ENCODE measurements at places on chromosomes 7 and 10.

- no peak for DNase-seq
Observed at GRCh38 chr7:67771846-67772605, 775.4 kb downstream of the TYW1 start.

DNA sequence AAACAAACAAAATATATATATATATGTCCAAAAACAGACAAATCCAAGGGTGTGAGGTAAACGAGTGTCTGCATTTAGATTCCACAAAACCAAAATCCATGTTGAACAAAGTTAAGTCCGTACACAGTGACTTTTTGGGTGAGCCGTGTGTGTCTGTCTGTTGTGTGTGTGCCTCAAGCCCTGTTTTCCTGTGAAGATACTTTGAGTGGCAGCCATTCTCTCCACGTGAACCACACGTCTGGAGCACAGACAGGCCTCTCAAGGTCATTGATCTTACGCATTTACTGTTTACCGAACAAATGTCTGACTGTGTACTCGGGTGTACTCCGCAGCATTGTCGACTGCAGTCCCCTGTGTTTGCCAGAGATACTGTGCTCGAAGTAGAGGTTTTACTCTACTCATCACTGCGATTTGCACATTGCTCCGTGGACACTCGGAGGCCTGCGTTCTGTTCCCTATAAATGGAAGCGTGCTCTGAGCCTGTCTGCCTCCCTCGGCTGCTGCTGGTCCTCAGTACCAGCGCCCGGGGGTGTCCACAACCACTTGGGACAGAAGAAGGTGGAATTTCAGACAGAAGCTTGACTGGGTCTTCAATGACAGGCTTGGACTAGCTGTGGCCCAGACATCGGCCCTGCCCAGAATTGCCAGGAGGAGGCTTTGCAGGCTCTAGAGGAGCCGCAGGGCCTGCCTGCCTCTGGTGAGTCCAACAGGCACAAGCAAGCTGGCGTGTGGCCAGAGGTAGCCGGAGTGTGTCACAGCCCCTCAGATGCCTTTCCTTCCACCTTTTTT lies 22.1 kb downstream of the CYP17A1 start:
- DNase-seq: peak; percentile 82

DNA sequence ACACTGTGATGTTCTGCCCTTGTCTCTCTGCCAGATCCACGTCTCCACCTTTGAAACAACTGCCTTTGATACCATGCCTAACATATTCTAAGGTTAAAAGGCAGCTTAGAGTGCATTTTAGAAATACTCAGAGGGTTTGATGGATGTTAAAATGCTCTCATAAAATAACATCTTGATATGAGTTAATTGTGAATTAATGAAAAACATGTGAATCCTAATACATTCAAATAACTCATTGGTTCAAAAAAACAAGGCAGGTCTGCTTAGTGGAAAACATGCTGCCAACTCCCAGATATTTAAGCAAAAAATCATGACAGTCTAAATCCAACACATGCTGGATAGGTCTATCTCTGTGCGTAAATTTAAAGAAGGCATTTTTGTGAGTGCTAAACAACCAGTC lies 291.8 kb downstream of the AHR start:
- DNase-seq: no peak

DNA sequence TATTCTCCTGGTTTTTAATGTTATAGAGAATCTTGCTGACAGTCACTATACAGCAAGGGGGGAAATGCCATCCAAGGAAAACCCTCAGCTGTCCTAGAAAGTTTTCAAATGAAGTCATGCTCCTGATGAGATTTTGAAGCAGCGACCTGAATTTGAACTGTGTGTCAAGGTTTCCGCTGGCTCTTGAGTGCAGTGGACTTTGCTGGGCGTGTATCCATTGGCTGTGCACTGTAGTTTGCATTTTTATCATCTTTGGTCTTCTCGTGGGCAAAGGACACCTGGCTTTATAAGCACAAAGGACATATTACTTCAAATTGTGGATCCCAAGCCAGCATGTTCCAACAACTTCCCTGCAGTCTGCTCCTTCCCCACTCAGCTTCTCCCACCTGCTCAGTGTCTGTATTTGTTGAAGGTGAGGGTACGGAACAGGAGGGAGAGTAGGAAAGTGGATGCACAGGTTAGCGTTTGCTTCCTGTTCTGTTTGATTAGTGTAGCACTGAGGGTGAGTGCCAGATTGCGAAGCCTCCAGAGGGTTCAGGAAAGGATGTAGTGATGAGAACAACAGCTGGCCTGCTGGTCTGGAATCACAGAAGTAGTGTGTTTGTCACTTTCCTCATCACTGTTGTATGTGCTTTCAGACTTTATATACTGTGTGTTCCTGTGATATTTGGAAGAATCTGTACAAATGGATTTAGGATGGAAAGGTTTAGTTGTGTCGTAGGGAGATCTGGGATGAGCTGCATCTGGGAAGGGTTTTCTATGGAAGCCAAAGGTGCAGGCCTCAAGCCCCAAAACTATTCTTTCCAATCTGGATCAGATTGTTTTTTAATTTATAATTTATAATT lies 204.8 kb downstream of the BMPER start:
- DNase-seq: no peak

DNA sequence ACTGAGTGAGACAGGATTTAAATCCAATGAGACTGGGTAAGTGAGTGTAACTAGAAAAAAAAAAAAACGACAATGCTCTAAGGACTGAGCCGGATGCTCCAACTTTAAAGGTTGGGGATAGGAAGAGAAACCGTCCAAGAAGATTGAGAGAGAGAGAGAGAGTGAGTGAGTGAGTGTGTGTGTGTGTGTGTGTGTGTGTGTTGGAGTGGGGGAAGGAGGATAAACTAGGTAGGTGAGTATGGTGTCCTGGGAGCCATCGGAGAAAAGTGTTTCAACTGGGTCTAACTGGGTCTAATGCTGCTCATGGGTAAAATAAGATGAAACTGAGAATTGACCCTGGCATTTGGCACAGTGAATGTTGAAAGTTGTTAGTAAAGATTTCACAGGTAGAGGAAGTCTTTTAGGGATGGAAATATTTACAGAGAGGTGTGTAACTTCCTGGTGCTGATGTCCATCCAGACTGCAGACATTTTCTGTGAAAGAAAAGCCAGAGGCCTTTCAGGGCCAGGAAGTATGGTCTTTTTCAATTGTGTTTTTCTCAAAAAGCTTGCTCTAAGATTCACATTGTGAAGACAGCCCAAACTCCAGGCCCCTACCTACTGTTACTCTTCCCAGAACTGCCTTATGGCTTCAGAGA lies 14.2 kb downstream of the ENTPD1 start:
- DNase-seq: no peak

DNA sequence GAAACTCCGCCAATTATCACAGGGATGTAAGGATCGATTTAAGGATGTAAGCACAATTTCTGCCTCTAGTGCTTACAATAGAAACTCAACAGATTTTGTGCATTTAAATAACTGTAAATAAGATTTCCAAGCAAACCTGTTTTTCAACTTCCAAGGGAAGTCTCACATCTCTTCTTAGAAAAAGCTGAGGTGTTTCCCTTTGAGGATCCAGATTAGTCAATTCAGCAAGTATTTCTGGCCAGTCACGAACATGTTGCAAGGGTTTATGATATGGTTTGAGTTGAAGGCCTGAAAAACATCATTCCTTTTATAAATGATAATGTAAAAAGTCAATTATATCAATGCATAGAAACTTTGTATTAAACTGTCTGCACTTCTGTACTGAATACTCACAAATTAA lies 23.9 kb downstream of the KRIT1 start:
- no peak for DNase-seq

- DNase-seq: no peak
Observed at GRCh38 chr7:102312317-102312716, 25.6 kb downstream of the SH2B2 start.

DNA sequence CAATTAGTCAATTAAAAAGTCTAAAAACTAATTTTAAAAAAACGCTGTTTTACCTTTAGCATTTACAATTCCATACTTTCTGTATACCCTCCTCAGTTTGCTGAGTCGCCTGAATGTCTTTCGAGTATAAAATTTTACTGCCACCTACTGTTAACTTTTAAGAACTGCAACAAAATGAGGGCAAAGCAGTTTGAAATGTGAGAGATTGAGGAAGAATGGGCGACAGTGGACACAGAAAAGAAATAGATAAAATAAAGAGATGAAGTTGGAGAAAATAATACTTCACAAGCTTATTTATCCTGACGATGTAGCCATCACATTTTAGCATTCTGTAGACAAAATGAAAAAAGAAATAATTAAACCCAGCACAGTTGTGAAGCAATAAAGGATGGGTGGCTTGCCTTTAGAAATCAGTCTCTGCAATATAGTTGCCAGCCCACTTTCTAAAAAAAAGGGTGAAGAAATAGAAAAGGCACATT lies 110.8 kb upstream of the PTN start:
- peak; percentile 50 for DNase-seq

DNA sequence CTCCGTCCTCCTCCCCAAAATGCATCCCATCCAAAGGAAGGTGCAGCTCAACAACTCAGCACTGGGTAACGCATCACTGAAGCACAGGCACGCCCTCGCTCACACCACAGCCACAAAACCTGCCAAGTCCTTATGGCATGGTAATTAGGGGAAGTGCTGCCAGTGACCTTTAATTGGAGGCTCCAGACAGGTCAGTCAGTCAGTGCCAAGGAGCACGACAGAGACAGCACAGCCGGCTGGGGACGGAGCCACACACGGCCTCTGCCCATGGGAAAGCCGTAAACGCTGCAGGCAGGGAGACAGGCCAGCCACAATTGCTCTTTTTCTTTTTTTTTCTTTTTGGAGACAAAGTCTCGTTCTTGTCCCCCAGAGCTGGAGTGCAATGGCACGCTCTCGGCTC lies 146.5 kb downstream of the MAD1L1 start:
- DNase-seq: no peak

DNA sequence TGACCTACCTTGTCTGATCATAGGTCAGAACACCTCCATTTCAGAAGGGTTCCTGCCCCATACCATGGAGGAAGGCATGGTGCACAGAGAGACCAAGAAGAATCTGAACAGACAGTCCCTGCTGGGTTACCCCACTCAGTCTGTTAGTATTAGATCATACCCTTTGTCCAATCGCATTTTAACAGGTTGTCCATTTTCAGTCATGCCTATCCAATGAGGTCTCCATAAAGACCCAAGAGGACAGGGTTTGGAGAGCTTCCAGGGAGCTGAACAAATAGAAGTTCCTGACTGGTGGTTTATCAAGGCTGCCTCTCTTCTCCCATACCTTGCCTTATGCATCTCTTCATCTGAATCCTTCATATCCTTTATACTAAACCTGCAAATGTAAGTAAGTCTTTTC lies 21.2 kb upstream of the SLC16A12 start:
- DNase-seq: no peak

- DNase-seq: no peak
Observed at GRCh38 chr7:120256344-120257070, 16.5 kb upstream of the KCND2 start.

GRCh38 chr10:63713191-63714144 lies 192.3 kb downstream of the REEP3 start:
- peak; percentile 39 for DNase-seq

GRCh38 chr7:44565795-44566559 lies 7.7 kb downstream of the DDX56 start:
- DNase-seq: no peak

- DNase-seq: no peak
Observed at GRCh38 chr10:14555807-14556206, 218.9 kb downstream of the FAM107B start.

DNA sequence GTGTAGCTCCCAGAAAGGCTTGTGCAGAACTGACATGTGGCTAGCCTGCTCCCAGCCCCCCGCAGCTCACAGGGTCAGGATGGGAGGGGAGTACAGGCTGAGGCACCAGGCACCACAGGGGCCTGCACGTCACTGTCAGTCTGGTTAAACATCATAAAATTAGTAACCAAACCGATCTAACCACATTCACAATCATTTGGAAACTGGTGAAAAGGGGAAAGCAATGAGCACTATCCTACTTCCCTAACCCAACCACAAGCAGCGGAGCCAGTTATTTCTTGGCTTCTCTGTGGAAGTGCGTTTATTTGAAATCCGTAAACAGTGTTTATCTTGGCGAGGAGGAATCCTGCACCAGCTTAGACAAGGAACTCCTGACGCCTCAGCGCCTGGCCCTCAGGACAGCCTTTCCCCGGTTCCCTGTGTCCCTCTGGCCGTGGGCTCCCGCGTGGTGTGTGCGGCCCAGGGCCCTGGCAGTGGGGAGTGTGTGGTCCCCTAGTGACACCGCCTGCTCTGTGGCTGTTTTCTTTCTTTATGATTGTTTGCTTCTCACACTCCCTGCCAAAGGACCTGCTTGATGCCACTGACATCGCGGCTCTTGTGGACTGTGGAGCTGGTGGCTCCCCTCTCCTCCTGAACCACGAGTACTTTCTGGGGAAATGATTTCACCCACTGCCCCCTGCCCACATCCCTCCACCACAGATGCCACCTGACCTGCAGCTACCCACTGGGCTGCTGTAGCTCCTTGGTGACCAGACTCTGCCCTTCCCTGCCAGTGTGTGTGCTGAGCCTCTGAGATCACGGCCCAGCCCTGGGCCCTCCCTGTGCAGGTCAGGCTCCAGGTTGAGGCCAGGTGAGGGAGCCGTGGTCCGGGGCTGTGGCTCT lies 38.0 kb downstream of the INPP5A start:
- DNase-seq: no peak

DNA sequence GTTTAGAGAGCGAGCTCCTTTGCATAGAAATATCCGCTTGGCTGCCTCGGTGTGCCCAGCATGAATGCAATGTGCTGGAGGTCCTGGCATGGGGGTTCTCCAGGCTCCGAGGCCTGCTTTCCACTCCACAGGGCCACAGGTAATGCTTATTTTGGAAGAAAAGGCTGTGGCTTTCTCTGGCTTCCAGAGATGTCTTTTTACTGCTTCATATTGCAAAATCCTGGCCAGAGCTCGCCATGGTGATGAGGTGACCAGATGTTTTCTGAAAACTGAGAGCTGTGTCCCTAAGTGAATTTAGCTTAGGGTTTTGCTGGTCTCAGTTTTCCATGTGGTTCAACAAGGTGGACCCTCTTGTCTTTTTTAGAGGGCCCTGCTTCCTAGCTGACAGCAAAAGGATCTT lies 65.2 kb downstream of the BMPER start:
- DNase-seq: no peak

DNA sequence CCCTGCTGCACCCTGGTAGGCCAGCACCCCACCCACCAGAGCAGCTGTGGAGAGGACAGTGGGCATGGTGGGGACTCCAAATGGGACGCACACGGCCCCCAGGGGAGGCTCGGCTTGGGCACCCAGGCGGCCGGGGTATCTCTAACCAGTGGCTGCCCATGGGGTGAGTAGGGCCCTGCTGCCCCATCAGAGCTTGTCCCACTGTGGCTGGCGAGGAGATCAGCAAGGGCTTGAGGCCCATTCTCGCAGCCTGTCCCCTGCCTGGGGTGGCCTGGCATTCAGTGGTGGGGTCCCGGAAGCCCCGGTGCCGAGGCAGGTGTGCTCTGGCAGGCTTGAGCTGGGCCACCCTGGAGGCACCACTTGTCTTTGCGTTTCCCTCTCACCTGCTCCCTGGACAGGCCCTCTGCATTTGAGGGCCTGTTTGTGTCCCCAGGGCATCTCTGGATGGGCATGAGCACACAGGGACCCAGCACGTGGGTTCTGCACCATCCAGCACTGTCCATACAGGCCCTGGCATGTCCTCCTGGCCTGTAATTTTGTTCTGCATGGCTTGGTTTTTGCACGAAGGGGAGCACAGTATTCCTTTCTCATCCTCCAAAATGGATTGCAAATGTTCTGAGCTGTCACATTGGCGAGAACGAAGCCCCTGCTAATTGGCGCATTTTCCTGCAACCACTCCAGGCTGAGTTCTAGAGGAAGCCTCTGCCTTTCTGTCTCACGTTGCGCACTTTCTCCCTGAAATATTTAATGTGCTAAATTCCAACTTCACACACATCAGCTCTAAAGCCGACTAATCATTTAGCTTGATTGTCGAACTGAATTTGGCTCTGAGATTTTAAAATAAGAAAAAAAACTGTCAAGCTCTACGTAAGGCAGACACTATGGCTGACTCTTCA lies 27.2 kb downstream of the PWWP2B start:
- no peak for DNase-seq
